ENCODE measurements at places on chromosomes 1 and 21.

- no peak for DNase-seq
Measured at GRCh38 chr1:112524986-112525385, 16.2 kb downstream of the WNT2B start.

DNA sequence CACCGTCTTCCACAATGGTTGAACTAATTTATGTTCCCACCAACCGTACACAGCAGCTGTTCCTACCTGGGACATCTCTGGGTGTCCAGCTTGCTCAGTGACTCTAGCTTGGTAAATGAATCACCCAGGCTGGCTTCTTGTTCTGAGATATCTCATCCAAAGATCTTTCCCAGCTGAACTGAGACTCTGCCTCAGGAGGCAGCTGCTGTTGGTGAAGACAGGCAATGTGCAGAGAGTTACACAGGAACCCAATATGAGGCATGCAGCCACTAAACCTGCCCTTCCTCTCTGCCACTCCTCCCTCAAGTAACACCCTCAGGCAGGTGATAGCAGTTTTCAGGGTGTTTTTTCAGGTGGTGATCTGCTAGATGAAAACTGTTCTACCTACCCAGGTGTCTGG is 14.0 kb upstream of the FOXO6 start:
- no peak for DNase-seq

DNA sequence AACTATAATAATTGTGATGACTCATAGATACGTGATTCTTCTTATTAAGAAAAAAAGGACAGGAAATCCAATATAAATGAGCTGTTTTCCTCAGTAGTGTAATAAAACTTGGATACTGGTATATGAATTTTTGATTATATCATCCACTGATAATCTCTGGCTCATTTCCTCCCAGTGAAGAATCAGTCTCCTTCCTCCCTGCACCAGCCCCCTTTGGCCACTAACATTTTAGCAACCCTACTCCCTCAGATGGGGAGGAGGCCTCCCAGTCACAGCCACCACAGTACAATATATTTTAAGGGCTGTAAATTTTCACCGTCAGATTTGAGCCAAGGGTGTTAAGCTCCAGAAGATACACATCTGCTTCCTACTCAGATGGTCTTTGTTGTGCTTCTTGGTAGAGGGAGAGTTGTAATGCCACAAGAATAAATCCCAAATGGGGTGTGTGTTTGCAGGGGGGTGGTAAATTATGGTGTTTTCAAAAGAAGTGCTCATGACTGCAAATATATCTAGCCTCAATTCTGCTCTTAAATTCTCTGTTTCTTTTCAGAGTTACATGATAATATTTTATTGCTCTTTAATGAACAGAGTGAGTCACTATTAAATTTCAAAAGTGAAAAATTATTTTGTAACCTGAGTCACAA is 153.5 kb downstream of the HLX start:
- DNase-seq = no peak

DNA sequence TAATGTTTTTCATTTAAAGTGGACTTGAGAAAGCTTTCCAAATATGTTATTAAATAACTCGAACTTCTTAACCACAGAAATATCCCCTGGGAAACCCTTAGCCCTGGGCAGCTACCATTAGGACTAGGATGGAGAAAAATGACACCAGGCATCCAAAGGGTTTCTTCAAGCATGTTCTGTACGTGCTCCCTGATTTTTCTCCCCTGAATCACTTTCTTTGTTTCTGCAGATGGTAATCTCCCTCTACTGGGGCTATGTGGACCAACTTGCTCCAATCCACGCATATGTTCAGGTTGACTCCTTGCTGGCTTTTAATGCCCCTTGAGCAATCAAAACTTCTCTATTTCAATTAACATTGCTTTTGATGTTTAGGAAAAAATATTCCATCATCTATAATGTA is 312.7 kb upstream of the C1orf87 start:
- DNase-seq = no peak

DNA sequence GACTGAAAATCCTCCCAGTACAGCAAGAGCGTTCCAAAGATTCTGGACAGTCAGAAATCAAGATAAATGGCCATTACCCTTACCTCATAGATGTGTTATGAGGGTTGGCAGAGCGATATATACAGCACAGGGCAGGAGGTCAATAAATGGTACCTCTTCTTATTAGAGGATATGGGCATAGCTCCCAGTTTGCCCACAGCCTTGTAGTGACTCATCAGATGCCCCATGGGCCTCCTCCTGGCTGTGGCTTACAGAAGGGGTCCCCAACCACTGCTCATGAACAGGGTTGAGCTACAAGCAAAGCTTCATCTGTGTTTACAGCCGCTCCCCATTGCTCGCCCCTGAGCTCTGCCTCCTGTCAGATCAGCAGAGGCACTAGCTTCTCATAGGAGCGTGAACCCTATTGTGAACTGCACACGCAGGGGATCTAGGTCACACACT is 7.3 kb upstream of the IFNGR2 start:
- DNase-seq = no peak

DNA sequence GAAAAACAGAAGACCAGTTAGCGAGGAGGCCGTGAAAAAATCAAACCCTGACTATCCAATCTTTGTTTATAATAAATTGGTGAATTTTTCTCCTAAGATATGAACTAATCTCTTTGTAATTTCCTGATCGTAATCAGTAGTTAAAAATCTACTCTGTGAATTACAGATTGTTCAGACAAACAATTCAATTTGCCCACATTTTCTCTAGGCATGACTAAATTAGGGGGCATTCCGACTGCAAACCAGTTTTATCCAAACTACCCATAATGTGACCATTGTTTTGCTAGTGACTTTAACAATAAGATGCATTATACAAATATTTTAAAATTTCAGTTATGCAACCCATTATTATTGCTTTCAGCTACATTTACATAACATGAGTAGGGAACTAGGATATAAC is 546.9 kb upstream of the ADAMTS5 start:
- no peak for DNase-seq

- DNase-seq = no peak
Measured at GRCh38 chr1:65341381-65341780, 32.0 kb downstream of the DNAJC6 start.

- no peak for DNase-seq
Measured at GRCh38 chr1:206854401-206855129, 10.9 kb upstream of the IL20 start.

DNA sequence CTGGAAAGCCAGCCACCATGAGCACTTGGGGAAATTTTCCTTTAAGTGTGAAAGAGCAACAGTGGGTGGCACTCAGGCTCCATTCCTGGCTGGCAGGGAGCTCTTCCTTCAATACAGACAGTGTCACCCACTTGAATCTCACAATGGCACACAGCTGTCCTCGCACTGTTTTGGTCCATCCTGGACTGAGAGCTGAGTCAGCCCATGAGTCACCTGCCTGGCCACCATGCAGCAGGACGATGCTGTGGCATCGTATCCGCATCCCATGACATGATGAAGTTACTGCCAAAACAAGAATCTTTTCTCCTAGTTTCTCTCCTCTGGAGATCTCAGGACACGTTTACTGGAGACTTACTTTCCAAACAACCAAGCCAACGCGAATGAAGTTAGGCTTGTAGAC is 6.0 kb downstream of the TMPRSS2 start:
- no peak for DNase-seq

DNA sequence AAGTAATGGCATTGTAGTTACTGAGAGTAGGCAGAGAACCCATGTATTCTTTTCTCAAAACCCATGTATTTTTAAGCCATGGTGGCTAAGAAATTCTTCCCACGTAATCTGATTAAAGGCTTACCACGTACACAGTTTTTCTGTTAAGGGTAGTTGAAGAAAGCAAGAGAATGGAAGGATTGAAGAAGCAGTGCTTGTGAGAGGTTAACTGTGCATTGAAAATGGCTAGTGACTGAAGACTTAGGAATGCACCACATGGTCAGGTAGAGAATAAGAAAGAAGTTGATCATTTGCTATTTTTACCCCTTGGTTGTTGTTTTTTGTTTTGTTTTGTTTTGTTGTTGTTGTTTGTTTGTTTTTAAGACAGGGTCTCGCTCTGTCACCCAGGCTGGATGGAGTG is 178.9 kb upstream of the SNX7 start:
- DNase-seq = no peak

GRCh38 chr21:38027901-38028498 is 111.7 kb upstream of the KCNJ6 start:
- DNase-seq = no peak

- DNase-seq = no peak
Measured at GRCh38 chr1:2804628-2805351, 3.3 kb upstream of the TTC34 start.

- DNase-seq = no peak
Measured at GRCh38 chr1:25703041-25703440, 86.5 kb downstream of the MAN1C1 start.

DNA sequence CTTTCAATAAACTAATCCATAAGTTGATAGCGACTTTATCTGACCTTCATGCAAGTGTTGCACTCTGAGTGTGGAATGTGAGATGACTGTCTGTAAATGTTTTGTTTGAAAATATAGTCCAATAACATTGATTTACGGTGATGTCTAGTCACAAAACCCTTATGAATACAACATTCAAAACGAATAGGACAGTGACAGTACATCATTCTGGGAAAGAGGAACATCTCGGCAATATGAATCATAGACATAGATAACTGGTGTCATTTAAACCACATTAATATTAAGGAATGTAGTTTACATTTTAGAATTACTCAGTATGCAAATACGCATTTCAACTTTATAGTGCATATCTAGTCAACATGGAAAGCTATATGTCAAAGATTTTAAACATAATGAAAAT is 1311.6 kb upstream of the ADGRL4 start:
- no peak for DNase-seq

- no peak for DNase-seq
Measured at GRCh38 chr1:92536980-92537884, 50.5 kb upstream of the GFI1 start.

Measured in NCI-H526 treated with DMSO at 0.1 percent for 48 hours (cell line).